Calu3 (cell line): ENCODE measurements at places on chromosomes 1 and 21. TPM values are rescaled to one million over a fixed set of nuclear protein-coding genes. Genes with fewer than 3 reads are reported as not detected.

The CLIC6 gene
- 0.24 and 0.42 TPM in 2 replicates for total RNA-seq

The SLAMF9 gene
- not detected in 2 replicates for total RNA-seq

The DTL gene
- total RNA-seq: 37.7 and 44.0 TPM in 2 replicates

The OR2L5 gene
- not detected in 2 replicates for total RNA-seq
